ENCODE measurements at places on chromosomes 6 and 20. TPM values are rescaled to one million over a fixed set of nuclear protein-coding genes. Genes with fewer than 3 reads are reported as not detected.

GRCh38 chr6:74128536-74128935 is 432.5 kb downstream of the CD109 start:
- ATAC-seq = no peak

- no peak for ATAC-seq
Observed at GRCh38 chr6:132687306-132687705, 26.5 kb downstream of the VNN1 start.

GRCh38 chr6:144264270-144265060 is 20.7 kb upstream of the UTRN start:
- ATAC-seq = peak; percentile 77

GRCh38 chr20:44457016-44457415 is 18.7 kb upstream of the TTPAL start:
- ATAC-seq = no peak

GRCh38 chr6:16523606-16524379 is 237.5 kb downstream of the ATXN1 start:
- ATAC-seq = no peak

DNA sequence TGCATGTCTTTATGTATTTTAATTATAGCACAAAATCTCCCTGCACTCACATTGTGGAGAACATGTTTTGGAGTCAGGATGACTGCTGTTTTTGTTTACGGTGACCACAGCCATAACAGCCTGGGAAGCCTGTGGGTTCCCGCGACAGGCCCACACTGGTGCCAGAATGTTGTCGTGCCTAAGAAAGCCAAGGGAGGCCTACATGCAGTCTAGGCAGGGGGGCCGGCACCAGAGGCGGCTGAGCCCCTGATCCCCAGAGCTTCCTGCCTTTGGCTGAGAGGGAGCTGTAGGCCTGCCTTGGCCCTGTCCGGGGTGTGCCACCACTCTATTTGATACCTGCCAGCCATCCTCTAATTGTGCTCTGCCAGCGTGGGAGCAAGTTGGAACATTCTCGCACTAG is 46.7 kb downstream of the TBC1D7 start:
- ATAC-seq = no peak

- no peak for ATAC-seq
Observed at GRCh38 chr6:2870046-2870636, 28.5 kb upstream of the SERPINB1 start.

DNA sequence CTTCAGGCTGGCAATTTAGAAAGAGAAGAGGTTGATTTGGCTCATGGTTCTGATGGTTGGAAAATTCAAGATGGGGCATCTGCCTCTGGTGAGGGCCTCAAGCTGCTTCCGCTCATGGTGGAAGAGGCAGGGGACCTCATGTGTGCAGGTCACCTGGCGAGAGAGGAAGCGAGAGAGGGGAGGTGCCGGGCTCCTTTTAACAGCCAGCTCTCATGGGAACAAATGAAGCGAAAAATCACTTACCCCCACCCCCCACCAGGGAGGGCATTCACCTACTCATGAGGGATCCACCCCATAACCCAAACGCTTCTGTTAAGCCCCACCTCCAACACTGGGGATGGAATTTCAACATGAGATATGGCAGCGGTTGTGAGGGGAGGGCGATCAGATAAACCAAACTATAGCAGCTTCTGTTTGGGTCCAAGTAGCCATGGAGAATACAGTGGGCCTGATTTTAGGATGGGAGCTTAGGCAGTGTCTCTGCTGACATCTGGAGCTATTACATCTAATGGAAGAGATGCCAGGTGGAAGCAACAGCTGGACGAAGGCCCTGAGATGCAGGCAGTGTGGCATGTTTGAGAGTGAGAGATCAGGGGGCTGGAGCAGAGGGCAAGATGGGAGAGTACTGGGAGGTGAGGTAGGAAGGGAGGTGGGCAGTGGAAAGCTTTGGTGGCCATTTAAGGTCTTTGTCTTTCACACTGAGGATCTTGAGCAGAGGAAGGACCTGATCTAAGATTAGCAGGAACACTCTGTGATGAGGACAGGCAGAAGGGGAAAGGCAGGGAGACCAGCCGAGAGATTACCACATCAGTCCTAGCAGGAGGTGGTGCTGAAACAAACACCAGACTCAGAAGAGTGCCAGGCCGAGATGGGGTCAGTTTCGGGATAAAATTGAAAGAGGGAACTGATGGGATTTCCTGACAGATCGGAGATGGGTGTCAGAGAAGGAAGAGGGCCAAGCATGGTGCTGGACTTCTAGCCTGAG is 161.8 kb downstream of the NFATC2 start:
- no peak for ATAC-seq

DNA sequence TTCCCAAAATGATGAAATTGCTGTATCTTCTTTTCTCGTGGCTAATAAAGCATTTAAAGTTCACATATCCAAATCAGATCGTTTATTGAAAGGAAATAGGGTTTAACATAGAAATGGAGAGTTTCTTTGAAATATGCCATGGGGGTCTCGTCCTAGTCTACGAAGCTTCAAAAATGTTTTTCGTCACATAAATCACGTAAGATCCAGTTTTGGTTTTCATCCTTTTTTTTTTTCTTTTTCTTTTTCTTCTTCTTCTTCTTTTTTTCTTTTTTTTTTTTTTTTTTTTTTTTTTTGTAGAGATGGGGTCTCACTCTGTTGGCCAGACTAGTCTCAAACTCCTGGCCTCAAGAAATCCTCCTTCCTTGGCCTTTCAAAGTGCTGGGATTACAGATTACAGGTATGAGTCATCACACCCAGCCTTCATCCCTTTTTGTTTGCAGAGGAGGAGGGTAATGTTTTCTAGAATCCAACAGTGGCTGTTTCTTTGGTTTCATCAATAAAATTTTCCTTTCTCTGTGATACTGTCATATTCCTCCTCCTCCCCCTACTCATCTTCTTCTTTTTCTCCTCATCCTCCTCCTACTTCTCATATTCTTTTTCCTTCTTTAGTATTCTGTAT is 94.7 kb upstream of the LOC128125822 start:
- no peak for ATAC-seq

DNA sequence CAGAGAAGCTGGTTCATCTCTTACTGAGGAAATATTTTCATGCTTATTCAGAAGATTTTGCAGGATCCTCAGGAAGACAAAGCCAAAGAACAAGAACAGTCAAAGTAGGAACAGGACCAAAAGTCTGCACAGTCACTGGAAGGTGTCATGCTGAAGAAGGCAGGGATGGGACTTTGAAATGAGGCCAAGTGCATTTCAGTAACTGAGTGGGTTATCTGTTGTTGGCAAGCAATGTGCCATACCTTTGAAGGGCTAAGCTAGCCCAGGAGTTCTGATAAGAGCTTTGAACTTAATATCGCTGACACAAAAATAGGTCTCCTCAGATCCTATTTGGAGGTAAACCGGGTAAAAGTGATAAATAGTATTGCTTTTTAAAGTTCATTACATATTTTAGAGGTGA is 31.5 kb downstream of the SLC16A10 start:
- no peak for ATAC-seq

- no peak for ATAC-seq
Observed at GRCh38 chr6:13166916-13167315, 161.4 kb downstream of the TBC1D7 start.

- peak; percentile 82 for ATAC-seq
Observed at GRCh38 chr20:32626859-32627636, 41.9 kb upstream of the NOL4L start.

GRCh38 chr6:104952911-104953399 is 4.0 kb upstream of the LIN28B start:
- ATAC-seq = no peak

GRCh38 chr6:154919806-154920205 is 75.3 kb upstream of the TIAM2 start:
- no peak for ATAC-seq

DNA sequence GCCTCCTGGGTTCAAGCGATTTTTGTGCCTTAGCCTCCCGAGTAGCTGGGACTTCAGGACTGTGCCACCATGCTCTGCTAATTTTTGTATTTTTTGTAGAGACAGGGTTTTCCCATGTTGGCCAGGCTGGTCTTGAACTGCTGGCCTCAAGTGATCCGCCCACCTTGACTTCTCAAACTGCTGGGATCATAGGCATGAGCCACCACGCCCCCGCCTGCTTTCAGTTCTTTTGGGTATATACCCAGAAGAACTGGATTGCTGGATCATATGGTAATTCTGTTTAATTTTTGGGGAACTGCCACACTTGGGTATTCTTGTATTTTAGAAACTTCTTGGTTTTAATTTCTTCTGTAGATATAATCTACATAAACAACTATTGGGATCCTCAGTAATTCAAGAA is 17.0 kb downstream of the CDS2 start:
- no peak for ATAC-seq

GRCh38 chr6:127458222-127458621 is 967 bp downstream of the KIAA0408 start:
- no peak for ATAC-seq

DNA sequence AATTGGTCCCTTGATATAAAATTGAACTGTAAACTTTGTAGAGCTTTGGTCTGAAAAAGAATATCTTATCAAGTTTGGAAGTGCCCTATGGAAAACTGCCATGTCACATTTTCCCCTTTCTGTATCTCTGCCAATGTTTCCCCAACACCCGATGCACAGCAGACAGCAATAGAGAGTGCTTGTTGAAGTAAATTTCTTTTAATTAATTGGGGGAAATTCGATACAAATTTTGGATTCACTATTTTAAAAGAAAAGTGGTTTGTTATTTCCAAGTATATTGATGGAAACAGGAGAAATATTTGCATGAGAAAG is 208.1 kb downstream of the OGFRL1 start:
- no peak for ATAC-seq

- no peak for ATAC-seq
Observed at GRCh38 chr20:47713878-47714450, 71.3 kb downstream of the SULF2 start.

DNA sequence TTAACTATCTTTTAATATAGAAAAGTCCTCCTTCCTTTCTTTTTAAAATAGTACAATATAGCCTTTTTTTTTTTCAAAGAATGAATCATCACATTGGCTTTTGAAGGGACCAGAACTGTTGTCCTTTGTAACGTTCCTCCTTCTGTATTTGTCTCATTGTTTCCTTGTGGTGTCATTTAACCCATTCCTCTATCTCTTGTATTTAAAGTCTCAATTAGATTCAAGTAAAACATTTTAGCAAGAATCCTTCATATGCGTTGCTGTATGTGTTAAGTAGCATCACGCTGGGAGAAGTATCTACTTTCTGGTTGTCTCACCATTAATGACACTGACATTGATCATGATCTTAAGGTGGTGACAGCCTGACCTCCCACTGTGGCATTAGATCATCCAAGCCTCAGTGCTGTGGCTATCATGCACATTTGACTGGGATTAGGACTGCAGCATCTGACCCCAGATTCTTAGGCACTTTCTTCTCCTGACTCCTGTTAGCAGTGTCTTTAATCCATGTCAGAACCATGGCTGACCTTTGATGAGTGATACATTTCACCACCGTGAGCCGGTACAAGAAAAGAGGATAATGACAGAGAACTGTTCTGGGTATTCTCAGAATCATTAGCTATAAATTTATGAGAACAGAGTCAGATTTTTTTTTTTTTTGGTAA is 67.5 kb upstream of the TFB1M start:
- ATAC-seq = peak; percentile 42

DNA sequence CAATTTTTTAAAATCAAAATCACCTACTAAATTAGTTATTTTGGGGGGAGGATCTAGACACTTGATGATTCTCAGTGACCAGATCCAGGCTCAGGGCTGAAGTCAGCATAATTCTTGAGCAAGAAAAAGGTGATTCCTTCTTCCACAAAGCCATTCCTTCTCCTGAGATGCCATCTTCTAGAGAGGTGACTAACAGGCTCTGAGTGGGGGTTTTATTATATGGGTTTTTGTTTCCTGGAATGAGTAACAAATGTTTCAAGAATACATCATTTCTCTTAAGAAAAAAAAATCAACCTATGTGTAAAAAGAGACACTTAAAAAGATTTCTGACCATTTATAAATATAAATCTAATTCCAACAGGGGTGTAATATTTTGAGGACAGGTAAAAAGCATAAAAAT is 154.3 kb downstream of the NFATC2 start:
- no peak for ATAC-seq

DNA sequence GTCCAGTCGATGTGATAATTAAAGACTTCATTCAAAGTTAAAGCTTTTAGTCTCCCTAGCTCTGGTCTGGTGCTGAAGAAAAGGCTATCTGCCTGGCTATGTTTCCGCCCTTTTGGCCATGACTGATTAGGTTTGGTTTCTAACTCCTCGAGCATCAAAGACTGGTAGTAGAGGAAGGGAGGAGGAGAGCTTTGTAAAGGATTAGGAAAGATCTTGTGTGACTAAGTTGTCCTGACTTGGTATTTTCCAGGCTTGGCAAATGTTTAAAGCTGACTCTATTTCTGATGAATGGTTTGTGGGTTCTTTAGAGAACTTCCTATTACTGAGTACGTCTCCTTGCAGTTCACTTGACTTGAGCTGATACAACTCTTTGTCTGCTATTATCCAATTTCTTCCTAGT is 312.9 kb downstream of the GJA1 start:
- no peak for ATAC-seq

GRCh38 chr6:146598772-146599405 is at the start of gene ADGB:
TSS of gene ADGB (plus strand) at chr6:146598972. CDS start at chr6:146599041, 69 bp downstream.
- ATAC-seq = peak; percentile 100

Gene ZC2HC1B
- 0.71 TPM for total RNA-seq

Gene SLC32A1
- total RNA-seq = 0.14 TPM

Gene C20orf141
- 0.67 TPM for total RNA-seq

Gene BNIP5
- 0.19 TPM for total RNA-seq

Gene CFAP61
- 13.0 TPM for total RNA-seq

Gene GPR6
- total RNA-seq = not detected

Gene ZNF334
- 9.7 TPM for total RNA-seq

Gene GRM1
- 0.66 TPM for total RNA-seq

Gene RFX6
- total RNA-seq = not detected

Gene PLG
- 0.37 TPM for total RNA-seq

Gene SERPINB1
- total RNA-seq = 45.5 TPM

Gene LY6G6C
- total RNA-seq = not detected

Gene CRYBG1
- 0.49 TPM for total RNA-seq

Gene CRISP3
- total RNA-seq = not detected

All from motor neuron (in vitro differentiated cells).